ENCODE measurements at places on chromosomes 13 and 19.
A peak's percentile ranks its signal among the peaks of the same experiment; 100 is the strongest.

DNA sequence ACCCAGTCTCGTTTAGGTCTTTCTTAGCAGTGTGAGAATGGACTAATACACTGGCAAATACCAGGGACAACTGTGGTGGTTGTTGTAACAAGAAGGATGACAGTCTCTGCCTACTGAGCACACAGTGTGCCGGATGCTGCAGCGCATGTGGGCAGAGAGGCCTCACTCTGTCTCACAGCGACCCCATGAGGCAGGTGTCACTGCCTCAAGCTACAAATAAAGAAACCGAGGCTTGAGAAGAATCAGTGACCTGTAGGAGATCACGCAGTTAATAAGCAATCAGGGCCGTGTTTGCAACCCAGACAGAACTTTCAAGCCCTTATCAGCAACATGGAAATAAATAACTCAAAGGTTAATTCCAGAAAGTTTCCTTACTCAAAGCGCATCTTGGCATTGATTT is 40.5 kb upstream of the GAS6 start:
- no peak for DNase-seq

GRCh38 chr13:29125934-29126424 is 305.8 kb downstream of the MTUS2 start:
- no peak for DNase-seq

DNA sequence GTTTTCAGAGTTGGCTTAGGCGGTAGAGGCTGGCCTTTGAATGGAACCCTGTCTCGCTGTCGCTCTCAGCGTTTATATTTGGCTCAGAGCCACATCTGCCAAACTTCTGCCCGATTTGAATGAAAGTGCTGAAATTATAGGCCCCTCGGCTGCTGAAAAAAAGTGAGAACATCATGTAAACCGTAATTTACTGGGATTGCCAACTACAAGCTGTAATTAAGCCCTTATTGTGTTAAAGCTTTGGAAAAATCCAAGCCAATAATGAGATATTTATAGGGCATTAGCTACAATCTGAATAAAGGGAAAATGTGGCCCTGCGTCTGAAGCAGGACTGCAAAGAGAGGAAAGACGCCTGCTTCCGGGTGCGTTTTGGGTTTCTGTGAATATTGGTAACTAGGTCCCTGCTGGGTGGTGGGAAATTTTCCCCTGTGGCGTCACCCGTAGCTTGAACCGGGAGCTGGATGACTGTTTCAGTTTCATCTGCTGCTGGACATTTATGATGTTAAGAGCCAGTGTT is 9.9 kb downstream of the DNM2 start:
- DNase-seq = no peak

DNA sequence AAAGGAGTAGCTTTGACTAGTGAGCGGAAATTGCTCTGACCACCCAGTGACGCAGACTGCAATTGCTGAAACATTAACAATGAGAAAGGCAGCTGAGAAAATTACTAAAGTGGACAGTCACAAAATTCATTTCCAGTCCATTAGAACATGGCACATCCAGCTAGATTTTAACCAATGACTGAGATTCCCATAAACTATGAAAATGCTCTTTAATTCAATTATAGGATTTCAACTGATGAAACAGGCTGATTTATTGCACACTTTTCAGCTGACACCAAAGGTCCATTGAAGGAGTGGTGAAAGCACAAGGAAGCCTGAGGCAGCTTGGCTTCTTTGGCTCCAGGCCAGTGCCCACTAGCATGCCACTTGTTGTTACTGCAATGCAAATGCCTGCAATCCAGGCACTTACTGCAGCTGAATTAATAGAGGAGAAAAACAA is 933.4 kb downstream of the SLITRK6 start:
- no peak for DNase-seq

DNA sequence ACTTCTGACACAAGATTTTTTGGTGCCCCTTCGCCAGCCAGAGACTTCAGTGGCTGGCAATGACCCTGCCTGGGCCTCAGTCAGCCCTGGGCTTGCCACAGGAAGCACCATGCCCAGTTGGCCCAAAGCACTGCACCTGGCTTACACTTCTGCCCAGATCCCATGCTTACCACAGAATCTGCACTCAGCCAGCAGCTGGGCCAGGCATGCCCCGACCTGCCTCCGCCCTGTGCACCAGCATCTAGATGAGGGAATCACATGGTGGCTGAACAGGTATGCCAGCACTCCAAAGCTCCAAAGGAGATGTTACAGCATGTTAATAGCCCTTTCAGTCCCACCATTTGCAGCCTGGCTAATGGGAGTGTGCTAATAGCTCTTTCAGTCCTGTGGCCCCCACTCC is 690.9 kb downstream of the SLITRK6 start:
- no peak for DNase-seq

GRCh38 chr13:47298506-47298905 is 401.7 kb upstream of the HTR2A start:
- no peak for DNase-seq

DNA sequence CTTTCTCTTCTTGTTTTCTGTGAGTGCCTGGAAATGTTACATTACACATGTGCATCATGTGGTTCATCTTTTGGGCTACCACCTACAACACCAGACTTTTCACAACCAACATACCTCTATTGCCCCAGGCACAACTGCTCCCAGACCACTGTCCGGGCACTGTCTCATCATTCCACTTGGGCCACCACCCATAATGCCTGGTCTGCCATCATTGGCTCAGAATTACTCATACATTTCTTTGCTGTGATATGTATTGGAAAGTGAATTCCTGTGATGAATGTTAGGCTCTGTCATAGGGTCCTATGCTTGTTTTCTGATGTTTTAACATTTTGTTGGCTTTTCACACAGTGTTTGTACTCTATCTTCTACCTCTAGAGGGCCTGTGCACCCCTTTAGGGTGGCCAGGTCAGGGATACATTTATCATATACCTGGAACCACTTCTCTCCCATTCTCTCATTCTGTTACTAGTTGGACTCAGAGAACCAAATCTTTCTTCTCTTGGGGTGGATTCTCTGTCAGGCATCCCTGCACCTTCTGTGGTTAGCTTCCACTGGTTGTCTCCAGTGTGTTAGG is 172.8 kb downstream of the NHLRC3 start:
- DNase-seq = no peak

DNA sequence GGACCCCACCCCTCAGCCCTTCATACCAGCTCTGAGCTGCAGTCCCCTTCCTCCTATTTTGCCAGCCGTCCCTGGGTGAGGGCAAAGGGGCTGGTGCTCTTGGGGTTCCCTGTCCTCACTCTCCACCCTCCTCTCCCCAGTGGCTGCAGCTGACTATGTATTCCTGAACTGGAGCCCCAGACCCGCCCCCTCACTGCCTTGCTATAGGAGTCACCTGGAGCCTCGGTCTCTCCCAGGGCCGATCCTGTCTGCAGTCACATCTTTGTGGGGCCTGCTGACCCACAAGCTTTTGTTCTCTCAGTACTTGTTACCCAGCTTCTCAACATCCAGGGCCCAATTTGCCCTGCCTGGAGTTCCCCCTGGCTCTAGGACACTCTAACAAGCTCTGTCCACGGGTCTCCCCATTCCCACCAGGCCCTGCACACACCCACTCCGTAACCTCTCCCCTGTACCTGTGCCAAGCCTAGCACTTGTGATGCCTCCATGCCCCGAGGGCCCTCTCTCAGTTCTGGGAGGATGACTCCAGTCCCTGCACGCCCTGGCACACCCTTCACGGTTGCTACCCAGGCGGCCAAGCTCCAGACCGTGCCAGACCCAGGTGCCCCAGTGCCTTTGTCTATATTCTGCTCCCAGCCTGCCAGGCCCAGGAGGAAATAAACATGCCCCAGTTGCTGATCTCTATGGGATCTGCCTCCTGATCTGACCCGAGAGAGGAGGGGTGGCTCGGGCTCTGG is 2.4 kb downstream of the COX7A1 start:
- no peak for DNase-seq

DNA sequence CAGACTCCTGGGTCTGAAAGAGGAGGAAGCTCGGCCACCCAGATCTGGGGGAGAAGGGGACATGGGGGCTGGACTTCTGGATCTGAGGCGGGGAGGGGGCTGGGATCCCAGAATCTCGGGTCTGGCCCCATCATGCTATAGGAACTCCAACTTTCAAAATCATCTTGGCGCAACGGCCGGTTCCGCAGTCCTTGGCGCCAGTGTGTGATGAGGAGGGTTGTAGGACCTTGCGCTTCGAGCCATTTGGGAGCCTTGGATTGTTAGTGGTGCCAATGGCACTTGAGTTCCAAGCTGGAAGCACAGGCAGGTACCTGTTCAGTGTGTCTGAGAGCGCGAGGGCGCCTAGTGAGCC is 324 bp downstream of the RUVBL2 start:
- DNase-seq = no peak

DNA sequence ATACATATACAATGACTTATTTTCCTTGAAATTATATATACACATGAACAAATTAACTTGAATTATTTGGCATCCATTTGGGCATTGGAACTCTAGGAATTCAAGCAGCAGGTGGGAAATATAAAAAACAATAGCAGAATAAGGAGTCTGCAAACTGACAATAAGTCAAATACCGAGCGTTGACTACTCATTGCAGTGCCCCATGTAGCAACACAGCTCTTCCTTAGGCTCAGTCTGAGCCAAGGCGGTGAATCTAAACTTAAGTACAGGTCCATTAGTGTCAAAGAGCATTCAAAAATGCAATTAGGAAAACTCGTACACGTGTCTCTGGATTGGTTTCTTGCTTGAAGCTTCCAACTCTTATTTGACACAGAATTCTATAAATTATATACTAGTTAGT is 462.5 kb upstream of the KLF12 start:
- no peak for DNase-seq

GRCh38 chr13:97302611-97303010 is 80.5 kb downstream of the MBNL2 start:
- DNase-seq = no peak

DNA sequence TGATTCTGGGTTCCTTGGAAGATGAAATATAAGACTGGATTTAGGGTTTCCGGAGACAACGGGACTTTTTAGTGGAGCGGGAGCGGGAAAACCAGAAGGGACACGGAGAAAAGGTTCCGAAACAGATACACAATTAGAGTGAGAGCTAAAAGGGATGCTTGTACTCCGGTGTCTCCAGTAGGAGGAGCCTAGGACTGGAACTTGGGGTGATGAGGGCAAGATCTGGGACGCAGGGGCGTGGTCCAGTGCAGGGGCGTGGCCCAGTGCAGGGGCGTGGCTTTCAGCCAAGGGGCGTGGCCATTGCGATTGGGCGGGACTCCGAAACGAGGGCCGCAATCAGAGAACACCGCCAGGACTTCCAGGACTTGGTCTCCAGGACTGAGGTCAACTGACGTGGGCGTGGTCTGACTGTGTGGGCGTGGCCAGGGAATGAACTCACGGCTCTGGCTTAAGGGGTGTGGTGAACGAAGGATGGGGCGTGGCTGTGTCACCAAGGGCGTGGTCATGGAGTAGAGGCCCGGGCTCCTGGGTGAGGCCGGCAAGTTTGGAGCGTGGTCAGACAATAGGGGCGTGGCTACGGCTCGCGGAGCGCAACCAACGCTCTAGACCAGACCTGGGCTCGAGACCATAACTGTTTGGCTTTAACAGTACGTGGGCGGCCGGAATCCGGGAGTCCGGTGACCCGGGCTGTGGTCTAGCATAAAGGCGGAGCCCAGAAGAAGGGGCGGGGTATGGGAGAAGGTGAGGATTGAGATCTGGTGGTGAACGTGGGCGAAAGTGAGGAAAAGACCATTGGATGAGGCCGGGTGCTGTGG is at the start of gene DKKL1:
TSS of gene DKKL1 (plus strand) at position 610 of the 815 bp plus-strand sequence. CDS start at position 732, 122 bp downstream.
- DNase-seq = peak; percentile 64

DNA sequence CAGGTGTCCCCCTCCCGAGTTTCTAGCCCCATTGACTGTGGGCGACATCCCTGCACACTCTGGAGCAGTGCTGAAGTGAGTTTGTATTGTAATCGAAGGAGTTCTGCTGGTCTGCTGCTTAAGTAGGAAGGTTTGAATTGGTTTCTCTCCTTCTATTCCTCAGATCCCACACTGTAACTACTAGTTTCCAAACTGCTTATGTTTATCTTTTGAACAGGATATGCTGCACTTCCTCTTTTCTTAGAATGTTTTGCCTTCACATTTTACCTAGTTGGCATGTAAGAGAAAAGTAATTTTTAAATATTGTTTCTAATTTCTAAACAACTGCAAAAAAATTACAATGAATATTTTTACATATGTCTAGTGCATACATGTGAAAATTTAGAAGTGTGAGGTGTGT is 511.8 kb downstream of the KLF12 start:
- no peak for DNase-seq

- no peak for DNase-seq
Observed at GRCh38 chr19:3356805-3357204, 9.6 kb upstream of the NFIC start.

DNA sequence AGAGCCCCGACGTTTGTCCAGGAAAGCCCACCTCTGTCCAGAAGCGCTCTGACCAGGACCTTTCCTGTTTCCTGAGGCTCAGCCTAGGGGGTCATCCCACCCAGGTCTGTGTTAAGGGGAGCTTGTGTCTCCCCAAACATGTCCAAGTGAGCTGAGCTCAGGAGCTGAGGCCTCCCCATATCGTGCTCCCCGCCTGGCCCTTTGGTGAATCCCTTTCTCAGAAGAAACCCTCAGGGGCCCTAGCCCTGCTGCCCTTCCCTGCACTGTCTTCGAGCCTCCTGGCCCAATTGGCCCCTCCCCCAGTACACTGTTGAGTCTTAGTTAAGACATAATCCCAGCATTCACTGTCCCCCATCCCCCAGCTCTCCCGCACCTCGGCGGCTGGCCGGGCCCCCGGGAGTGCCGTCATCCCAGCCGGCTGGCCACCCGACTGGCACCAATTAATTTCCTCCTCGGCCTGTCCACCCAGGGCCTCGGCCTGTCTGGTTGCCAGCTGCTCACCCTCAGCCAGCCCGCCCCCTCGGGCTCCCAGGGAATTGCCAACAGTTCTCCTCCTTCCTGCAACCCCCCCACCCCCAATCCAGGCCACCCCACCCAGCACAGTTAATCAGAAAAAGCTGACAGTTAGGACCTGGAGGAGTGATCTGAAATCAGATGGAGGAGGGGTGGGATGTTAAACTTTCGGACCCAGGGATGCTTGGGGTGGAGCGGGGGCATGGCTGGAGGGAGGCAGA is 13.6 kb downstream of the IER2 start:
- DNase-seq = peak; percentile 39

DNA sequence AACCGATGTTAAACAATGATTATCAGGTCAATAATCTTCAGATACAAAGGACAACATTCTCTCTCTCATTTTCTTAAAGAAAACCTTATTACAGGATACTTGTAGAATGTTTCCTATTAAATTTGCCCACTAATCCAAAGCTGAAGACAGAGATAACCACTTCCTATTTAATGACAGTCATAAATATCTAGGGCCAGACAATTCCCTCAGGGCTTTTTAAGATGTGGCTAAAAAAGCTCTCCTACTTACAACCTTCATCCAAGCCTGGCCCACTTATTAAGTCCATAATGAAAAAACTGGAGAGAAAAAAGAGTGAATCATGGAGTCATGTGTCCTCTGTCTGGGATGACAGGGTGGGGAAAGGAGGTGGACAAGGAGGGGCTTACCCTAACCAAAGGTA is 235.9 kb downstream of the KLF12 start:
- DNase-seq = no peak

DNA sequence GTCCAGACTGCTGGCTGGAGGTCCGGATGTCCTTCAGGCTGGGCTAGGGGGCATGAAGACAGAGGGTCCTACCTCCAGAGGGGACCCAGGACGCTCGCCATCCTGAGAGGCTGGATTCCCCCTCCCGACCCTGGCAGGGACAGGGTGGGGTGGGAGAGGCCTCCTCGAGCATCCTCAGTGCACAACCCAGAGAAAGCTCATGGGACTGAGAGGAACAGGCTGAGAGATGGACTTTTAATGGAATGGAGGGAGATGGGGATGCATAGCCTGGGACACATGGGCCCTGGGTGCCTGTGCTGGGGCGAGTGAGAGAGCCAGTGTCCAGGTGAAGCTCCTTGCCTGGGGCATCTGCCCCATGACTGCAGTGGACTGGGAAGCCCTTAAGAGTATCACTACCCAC is 3.1 kb downstream of the ACTL9 start:
- no peak for DNase-seq
